ENCODE measurements at places on chromosomes 6 and 20.

DNA sequence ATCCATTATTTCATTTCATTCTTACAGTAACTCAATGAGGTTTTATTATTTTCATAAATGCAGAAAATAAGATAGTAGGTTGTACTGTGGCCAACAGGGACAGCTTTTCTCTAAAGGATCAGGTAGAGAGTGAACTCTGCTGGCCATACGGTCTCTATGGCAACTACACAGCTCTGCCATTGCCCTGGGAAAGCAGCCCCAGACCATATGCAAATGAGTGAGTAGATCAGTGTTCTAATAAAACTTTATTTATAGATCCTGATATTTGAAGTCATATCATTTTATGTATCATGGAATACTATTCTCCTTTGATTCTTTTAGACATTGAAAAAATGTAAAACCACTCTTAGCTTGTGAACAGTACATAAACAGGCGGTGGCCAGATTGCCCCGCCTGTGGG, 192.5 kb upstream of the RREB1 start:
- no peak for DNase-seq

DNA sequence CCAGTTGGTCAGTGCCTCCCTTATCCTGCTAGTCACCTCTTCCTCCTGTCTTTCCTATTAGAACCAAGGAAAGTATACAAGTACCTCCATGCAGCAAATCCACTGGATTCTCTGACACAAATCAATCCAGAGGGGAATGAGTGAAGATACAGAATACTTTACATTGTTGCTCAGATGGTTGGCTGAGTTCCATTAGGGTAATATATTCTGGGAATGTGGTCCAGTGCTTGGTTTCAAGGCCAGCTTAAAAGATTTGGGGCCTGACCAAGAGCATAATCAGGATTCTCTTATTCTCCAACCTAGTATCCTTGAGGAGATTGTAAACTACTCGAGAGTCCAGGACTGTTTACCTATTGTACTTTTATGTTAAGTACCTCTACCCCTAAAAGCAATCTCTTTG, 23.0 kb downstream of the CARMIL1 start:
- DNase-seq = no peak

GRCh38 chr6:48766349-48766748, 655.4 kb upstream of the PTCHD4 start:
- no peak for DNase-seq

DNA sequence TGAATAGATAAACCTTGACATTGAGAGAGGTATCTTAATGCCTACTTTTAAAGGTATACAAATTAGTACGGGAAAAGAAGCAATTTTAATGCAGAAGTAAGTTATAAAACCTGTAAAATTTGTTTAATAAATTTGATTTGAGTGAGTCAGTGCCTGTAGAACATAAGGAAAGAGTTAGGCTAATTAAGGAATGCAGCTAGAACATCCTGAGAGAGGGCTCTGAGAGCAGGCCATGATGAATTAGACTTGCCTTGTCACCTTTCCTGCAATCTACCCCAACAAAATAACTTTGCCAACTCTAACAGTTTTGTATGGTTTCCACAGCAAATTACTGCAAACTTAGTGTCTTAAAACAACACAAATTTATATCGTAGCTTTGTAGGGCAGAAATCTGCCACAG, 700.8 kb downstream of the RFPL4B start:
- no peak for DNase-seq

DNA sequence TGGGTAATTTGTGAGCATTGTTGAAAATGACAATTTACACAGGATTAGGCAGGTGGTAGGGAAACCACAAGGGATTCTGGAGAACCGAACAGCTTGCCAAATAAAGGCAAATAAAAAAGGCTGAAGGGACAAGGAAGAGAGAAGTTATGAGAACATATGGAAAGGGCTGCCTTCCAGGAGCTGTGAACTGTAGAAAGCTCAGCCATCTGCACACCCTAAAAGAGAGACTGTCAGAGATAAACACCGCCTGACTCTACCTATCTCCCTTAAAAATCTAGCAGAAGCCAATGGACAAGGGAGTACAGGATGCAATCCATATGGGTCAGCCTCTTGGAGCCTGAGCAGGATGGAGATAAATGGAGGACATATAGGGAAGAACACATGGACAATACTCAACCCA, 12.7 kb upstream of the SLC17A1 start:
- DNase-seq = no peak

Measured in NCI-H1048 (cell line).